ENCODE measurements at places on chromosomes 2 and 18. TPM values are rescaled to one million over a fixed set of nuclear protein-coding genes. Genes with fewer than 3 reads are reported as not detected.

The POTEI gene
- total RNA-seq: 0.14 TPM

The ANKRD30B gene
- total RNA-seq: 5.1 TPM

DNA sequence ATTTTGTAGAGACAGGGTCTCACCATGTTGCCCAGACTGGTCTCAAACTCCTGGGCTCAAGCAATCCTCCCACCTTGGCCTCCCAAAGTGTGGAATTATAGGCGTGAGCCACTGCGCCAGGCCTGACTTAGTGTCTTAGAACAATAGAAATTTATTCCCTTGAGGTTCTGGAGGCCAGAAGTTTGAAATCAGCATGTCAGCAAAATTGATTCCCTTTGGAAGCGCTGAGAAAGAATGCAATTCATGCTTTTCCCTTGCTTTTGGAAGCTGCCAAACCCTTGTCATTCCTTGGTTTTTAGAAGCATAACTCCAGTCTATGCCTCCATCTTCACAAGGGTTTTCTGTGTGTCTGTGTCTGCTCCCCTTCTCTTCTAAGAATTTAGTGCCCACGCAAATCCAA is 20.7 kb downstream of the ST8SIA3 start:
- DNase-seq: no peak

- no peak for DNase-seq
Observed at GRCh38 chr2:229268626-229269025, 2.5 kb downstream of the PID1 start.

DNA sequence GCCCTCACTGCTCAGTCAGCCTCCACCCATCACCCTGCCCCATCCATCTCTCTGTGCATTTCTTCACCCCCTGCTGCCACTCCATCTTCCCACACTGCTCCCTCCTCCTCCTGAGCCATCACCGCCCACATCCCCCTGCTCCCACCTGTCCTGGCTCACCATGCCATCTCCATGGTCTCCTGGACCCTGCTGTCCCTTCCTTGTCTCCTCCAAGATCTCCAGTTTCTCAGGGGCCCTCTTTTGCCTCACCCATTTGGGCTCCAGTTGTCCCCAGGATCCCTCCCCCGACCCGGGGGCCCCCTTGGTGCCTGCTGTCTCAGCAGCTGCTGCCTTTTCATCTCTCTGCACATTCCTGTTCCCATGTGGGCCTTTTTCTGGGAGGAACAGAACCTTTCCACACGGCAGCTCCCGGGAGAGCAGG is 10.6 kb downstream of the SPEG start:
- no peak for DNase-seq
